ENCODE measurements at places on chromosomes 16 and 17. TPM values are rescaled to one million over a fixed set of nuclear protein-coding genes. Genes with fewer than 3 reads are reported as not detected.

Gene CDH13
- total RNA-seq = 0.78 TPM

Gene PRR15L
- total RNA-seq = 0.10 TPM

Gene FAM83G
- total RNA-seq = 40.6 TPM

Gene SCGB1C2
- not detected for total RNA-seq

Gene CTRL
- total RNA-seq = 3.7 TPM

Gene ATMIN
- 59.7 TPM for total RNA-seq

Gene KRTAP2-1
- not detected for total RNA-seq

Gene SPECC1
- total RNA-seq = 54.1 TPM

Gene CPHXL2
- not detected for total RNA-seq

Gene MEOX1
- not detected for total RNA-seq

Gene EXOSC6
- total RNA-seq = 17.6 TPM

Gene EVPLL
- not detected for total RNA-seq

Gene CMTM1
- 1.4 TPM for total RNA-seq

Gene SLC35G6
- not detected for total RNA-seq

Gene TMC5
- total RNA-seq = 1.7 TPM
